ENCODE measurements at places on chromosomes 6 and 20.

- DNase-seq: no peak
Measured at GRCh38 chr6:112802144-112802543, 455.0 kb downstream of the RFPL4B start.

DNA sequence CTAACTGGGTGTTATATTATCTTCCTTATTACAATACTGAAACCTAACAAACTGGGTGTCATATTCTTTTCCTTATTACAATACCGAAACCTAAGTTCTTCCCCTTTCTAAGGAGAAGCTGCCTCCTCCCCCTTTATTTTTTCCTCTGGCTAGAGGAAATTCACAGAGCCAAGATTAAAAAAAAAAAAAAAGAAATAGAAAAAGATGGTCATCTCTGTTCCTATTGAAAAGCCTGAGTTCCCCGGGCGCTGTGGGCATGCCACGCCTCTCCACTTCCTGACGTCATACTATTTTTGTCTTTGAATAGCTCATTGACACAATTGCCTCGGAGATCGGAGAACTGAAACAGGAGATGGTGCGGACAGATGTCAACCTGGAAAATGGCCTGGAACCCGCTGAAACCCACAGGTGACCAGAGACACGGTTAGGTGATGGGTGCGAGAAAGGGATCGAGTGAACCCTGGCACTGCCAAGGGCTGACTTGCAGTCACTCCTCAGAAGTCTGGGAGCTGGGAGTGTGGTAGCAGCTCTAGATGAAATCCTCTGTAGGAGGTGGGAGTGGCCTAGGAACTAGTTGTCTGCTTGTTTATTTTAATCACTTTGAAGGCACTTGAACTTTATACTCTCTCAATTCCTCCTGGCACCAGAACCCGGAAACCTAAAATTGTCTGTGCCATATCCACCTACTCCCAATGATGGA, 82.2 kb upstream of the NAA20 start:
- DNase-seq: no peak

DNA sequence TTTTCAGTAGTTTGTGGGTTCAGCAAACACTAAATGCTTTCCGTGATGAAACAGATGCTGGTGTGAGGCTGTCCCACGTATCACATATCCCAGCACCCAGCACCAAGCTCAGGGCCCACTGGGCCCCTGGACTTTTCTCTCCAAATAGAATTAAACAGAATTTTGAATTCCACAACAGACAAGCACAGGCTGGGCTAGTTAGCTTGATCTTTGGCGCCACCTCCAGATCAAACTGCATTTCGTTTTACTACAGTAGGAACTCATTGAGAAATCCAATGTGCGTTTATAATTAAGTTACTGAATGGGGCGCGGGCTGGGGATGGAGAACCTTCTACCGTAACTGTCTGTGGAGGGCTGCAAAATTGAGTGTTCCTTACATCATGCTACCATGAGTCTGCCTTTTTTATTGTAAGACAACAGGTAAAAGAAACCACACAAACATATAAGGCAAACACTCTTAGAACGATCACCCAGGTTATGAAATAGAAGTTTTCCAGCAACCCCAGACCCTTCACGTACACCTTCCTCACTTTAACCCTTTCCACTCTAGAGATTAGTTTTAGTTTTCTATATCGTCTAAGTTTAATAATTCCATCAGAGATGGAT, 107.8 kb downstream of the ZFP64 start:
- no peak for DNase-seq

DNA sequence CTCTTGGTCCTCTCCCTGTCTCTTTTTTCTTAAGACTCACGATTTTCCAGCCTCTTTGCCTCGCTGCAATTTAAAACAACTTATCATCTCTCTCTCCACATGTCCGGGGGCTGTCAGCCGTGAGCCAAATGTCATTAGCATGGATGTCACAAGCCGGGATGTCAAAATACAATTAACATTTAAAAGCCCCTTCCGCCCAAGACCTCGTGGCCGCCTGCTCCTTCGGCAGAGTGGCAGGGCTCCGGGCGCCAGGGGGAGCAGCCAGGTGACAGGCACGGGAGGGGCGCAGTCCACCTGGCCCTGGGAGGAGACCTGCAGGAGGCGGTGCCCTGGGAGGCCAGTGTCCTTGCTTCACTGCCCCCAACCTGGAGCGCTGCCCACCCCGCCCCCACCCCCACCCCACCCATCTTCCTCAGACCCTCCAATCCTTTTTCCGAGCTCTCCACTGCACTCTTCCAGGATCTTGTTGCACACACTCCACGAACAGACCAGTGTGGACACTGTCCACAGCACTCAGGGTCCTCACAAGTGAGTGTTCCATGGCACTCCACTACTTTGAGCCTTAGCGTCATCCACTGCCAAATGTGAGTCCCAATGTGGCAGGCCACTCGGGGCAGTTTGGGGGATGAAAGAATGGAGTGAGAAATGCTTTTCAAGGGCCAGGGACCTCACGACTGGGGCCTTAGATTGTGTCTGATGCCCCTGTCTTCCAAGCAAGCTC, 5.6 kb upstream of the GRM4 start:
- DNase-seq: no peak

DNA sequence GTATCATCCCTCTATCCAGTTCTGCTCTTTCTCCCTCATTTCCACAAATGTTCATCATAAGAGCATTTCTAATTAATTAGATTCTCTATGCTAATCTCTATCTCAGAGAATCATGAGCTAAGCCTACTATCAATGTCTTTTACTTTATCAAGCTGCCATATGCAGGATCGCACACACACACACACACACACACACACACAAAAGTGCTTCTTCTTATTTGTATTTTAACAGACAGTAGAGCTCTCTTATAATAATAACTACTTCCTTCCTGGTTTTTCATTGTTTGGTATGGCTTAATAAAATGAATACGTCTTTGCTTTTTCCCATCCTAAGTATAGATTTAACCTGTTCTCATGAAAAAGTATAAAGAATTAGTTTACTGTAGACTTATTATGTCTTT, 170.2 kb downstream of the HAO1 start:
- DNase-seq: no peak

GRCh38 chr6:71347119-71347518, 58.5 kb downstream of the OGFRL1 start:
- DNase-seq: no peak

DNA sequence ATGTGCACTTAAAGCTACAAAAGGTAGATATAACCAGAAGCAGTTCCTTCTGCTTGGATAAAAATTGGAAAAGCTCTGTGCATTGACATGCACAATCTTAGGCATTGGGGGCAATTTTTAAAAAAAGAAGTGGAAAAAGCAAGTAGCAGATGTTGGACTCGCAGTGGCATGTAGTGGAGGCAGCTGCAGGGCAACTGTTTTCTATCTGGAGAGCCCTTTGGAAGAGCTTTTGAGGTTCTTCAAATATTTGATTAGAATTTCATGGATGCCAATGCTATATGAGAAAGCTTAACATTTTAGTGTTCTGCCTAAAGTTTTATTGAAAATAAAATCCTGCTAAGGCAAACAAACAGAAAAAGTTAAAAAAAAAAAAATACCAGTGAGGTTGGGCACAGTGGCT, 388.3 kb upstream of the RNF217 start:
- DNase-seq: no peak

DNA sequence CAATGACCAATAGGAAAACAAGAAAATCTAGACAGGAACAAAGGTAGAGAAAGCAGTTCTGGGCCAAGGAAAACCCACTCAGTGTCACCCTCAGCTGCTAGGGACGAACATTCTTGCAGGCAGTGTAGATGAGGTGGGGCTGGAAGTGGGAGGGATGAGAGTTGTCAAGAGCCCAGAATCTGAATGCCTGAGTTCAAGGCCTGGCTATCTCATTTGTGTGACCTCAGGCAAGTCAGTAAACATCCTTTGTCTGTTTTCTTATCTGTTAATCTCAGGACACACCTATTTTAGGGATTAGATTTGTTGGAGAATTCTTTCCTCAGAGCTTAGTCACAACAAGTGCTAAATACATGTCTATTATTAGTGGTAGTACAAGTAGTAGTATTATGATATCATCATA, 50.9 kb upstream of the KIF16B start:
- no peak for DNase-seq

DNA sequence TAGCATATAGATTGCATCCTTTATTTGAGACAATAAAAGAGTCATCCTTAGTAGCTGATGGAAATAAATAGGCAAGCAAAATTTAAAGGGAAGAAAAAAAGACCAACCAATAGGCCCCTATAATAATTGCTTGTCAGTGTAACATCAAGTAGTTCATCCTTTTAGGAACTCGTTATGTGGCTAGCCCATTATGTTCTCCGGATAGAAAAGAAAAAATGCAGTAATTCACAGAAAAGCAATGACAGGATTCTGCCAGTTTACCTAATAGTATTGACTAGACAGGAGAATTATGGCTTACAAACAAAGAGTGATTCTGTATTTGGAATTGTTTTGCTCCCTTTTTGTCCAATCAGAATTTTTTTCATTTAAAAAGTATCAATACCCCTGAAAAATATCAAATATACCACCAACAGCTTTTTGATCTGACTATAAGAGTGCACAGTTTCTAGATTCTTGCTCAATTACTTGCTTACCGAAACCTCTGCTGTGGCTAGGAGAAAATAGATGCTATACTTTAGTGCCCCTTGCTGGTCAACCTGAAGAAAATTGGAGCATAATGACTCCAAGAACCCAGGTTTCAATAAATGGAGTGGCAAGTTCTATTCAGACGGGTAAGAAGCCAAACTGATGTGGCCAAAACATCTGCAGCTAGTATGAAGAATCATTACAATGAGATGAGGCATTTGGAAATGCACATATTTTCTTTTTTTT, 91.5 kb upstream of the SASH1 start:
- no peak for DNase-seq

- DNase-seq: no peak
Measured at GRCh38 chr6:33623895-33624381, 2.8 kb downstream of the ITPR3 start.

Measured in GM12864 (cell line).